ENCODE measurements at places on chromosomes 7 and 10.

GRCh38 chr7:101085162-101085964, at the start of gene TRIM56:
Gene TRIM56, plus strand, starts transcription at chr7:101085481. Its CDS starts 1,832 bp downstream, at chr7:101087313.
- peak; percentile 91 for DNase-seq

GRCh38 chr10:121819049-121819448, 108.8 kb downstream of the ATE1 start:
- DNase-seq, result no peak

DNA sequence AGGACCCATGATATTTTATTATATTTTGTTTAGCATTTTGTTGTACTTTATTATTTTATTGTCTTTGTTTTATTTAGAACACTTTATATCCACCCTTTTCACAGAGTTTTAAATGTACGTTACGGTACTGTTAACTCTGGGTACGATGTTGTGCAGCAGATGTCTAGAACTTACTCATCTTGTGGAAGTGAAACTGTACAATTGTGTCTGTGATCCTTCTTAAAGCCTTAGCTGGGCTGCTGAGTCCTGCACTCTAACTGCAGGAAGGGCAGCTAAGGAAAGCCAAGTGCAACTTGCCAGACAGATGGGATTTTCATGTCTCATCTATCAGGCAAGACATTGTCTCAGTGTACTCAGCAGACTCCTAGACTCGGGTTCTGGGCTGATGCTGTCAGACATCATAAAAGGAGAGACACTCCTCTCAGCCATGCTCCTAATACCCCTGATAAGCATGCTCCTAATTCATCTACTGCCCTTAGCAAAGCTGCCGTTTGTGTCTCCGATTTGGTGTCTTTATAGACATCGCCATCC, 14.6 kb upstream of the INSYN2A start:
- DNase-seq, result no peak

GRCh38 chr7:50262916-50263690, 41.4 kb upstream of the IKZF1 start:
- DNase-seq, result peak; percentile 81

- DNase-seq, result no peak
Measured at GRCh38 chr7:92909686-92910475, 73.5 kb upstream of the CDK6 start.

- no peak for DNase-seq
Measured at GRCh38 chr7:26538689-26539088, 247.0 kb downstream of the SNX10 start.

DNA sequence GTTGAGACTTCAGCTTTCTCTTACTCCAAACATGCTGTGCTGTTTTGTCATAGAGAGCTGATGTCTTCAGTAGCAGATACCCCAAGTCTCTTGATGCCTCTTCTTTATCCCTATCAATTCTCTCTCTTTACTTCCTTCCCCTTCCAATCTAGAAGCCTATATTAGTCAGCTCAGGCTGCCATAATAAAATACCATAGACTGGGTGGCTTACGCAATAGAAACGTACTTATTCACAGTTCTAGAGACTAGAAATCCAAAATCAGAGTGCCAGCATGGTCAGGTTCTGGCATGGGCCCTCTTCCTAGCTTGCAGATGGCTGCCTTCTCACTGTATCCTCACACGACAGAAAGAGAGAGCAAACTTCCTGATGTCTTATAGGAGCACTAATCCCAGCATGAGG, 9.0 kb upstream of the GARS1 start:
- no peak for DNase-seq

DNA sequence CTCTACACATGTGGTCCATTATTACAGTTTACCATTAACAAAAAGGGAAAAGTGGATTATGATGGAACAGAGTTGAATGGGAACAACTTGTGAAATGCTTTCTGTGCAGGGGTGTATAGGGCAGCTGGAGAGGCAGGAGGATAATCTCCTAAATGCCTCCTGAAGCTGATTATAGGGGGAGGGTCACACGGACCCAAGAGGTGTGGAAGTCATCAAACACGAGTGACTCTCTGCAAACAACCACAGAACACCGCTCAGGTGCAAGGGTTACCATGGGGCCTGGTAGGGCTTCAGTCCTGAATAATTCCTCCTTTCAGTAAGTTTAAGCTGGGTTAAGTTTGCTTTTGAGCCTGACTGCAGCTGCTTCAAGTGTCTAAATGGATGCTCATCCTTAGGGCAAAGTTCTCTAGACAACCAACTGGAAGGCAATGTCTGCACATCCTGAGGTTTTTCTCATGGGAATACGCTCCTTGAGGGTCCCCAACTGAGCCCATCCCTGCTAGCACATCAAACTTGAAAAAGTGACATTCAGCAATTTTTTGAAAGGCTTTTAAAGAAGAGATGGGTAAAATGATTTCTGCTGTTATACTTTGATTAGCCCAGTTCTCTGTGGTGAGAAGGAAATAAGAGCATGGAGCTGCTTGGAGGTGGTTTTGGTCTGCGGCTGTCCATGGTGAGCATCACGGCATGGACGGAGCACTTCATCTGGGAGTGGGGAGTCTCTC, 1.9 kb downstream of the PDE6C start:
- no peak for DNase-seq

GRCh38 chr7:129091484-129092002, 36.6 kb upstream of the TNPO3 start:
- peak; percentile 88 for DNase-seq
